ENCODE measurements at places on chromosomes 6 and 20.
A peak's percentile ranks its signal among the peaks of the same experiment; 100 is the strongest.

GRCh38 chr6:145213614-145214013 lies 521.7 kb downstream of the EPM2A start:
- no peak for DNase-seq

- no peak for DNase-seq
Measured at GRCh38 chr20:10453241-10453640, 18.1 kb downstream of the SLX4IP start.

- no peak for DNase-seq
Measured at GRCh38 chr20:48236000-48236970, 451.0 kb upstream of the SULF2 start.

GRCh38 chr20:32979201-32979998 lies 24.8 kb downstream of the SUN5 start:
- no peak for DNase-seq

GRCh38 chr6:12963567-12963966 lies 247.0 kb downstream of the PHACTR1 start:
- DNase-seq = no peak

DNA sequence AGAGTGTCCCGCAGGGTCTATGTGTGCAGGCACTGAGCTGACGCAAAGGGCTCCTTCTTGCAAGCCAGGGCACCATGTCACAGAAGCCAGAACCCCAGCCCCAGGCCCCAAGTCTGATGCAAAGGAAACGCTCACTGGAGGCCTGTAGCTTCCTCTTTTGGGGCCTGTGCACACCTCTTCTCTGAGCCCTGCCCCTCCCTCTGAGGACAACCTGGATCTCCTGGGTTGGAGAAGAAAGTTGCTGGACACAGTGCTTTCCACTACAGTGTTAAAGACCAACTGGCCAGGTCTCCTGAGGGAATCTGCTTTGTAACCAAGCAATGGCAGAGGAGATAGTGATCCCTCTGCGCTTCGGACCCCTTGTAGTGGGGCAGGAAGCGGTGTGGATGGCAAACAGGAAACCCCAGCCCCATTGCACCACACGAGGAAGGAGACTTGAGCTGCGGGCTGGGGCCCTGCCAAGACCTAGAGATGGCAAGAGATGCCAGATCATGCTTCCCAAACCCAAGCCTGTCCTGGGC lies 90.0 kb downstream of the PRND start:
- DNase-seq = no peak

DNA sequence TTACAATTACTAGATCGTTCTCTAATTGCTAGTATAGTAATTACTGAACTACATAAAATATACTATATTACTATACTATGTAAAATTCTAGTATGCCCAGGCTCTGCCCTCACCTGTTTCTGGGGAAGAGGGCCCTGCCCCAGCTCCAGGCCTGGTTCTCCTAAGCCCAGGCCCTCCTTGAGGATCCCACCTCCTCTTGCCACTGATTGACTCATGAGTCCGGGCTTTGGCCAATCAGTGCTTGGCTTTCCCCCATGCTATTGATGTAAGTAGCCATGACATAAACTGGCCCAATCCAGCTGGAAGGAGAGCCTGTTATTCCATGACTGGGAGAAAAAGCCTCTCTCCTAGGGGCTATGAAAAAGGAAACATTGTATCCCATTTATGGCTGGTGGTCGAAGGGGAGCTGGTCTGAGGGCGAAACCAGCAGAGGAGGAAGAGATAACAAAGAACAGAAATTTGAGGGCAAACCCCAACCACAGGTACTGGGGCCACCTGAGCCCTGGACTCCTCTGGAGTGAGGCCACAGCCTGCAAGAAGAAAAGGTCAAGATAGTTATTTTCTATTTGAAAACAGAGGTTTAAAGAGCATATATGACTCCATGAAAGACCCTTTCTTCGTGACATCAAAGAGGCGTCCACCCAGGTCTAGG lies 129.3 kb upstream of the CD93 start:
- DNase-seq = no peak

DNA sequence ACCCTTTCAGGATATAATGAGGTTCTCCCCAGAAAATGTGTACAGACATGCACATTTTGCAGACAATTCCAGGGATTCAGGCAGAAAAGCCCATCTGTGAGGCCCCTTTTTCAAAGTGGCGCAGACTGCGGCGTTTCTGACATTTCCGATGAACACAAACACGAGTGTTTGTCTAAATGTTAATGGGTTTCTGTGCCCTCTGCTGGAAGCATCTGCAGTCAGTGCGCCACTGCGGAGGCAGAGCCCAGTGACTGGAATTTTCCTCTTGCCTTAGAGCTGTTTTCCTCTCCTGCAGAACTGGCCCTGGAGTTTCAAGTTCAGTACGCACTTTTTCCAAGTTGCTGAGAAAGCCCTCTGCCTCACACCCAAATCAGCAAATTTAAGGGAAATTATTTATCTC lies 15.3 kb downstream of the ANKRD60 start:
- no peak for DNase-seq

DNA sequence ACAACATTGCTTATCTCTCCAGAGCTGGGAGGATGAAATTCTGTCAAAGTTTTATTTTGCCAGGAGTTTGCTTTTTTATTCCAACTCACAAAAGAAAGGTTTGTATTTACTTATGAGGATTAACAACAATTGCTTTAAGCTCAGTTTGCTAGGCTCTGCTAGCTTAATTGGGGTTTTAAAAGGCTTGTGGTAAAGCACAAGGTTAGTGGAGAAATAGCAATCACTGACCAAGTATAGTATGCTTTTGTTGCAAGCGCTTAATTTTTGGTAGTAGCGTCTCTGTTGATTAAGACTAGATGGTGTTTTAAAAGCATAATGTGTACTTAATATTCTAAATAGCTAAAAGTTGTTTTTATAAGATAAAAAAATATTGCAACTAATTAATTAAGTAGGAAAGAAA lies 45.7 kb downstream of the TINAG start:
- DNase-seq = no peak

DNA sequence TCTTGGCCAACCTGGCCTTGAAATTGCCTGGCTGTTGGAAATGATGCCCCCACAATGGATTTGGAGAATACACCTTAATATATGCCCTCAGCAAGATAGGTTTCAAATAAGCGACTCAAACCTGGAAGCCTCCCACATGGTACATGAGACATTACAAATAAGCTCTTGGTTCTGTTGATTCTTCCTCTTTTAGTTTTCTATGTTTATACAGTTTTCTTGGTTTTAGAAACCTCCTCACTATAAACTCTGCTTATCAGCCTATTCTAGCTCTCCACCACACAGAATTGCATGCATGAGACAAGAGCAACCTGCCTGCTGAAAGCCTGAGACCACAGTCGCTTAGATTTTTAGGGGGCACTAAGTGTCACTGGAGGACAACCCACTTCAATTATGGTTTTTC lies 108.8 kb upstream of the PREP start:
- no peak for DNase-seq

GRCh38 chr6:75882734-75883133 lies 133.7 kb downstream of the MYO6 start:
- no peak for DNase-seq

DNA sequence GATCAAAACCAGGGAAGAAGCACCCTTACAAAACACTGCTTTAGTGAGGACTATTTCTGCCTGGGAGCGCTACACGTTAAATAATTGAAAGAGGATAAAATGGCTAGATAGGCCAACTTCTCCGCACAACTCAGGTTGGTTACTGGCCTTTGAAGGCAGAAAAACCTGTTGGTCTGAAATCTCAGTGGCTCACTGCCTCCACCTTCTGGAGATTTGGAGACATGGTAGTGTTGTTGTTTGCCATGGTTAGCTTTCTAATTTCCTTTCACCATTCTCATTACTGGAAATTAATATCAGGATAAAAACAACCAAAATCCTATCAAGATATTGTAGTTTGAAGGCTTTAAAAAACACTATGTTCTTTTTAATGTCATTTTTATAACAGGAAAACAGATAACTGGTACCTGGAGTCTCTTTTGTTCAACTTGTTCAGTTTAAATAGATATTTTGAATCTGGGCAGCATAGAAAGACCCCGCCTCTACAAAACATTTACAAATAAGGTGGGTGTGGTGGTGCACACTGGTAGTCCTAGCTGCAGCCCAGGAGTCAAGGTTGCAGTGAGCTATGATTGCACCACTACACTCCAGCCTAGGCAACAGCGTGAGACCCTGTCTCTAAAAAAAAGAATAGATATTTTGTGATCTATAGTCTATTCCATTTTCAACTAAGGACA lies 27.5 kb upstream of the BCLAF1 start:
- peak; percentile 6 for DNase-seq

DNA sequence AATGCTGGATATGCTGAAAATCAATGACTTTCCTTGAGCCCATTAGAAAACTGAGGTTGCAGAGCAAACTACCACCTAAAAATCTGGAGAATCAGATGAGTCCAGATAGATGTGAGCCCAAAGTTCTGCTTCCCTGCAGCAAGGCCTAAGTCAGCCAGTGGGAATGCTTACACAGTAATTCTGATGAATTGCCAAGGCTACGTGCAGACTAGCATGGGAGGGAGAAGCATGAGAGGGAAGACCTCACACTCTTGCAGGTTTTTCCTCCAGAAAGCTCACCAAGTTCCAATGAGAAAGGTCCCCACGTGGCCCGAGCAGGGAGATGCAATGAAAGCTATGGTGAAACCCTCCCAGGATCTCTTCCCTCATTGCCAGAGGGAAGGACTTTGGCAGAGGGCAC lies 104.8 kb upstream of the SIRPA start:
- DNase-seq = no peak

GRCh38 chr20:39829661-39830060 lies 859.4 kb downstream of the MAFB start:
- DNase-seq = no peak

DNA sequence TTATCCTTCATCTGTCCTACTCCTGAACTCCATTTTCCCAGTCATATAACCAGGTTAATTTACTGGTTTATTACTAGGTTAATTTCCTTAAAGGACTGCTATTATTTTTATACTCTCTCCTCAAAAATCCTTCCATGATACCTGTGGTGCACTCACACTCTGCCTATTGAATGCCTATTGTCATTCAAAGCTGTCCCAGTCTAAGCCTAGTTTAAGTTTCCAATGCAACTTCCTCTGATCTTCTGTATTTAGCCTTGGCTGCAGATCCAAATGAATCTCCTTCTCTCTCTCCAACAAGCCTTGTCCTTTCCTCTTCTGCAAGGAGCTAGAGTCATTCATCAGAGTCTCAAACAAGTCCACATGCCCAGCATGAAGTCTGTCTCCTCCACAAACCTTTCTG lies 41.3 kb upstream of the ADGRF5 start:
- DNase-seq = no peak

- DNase-seq = no peak
Measured at GRCh38 chr20:61220626-61221325, 31.3 kb upstream of the CDH4 start.

DNA sequence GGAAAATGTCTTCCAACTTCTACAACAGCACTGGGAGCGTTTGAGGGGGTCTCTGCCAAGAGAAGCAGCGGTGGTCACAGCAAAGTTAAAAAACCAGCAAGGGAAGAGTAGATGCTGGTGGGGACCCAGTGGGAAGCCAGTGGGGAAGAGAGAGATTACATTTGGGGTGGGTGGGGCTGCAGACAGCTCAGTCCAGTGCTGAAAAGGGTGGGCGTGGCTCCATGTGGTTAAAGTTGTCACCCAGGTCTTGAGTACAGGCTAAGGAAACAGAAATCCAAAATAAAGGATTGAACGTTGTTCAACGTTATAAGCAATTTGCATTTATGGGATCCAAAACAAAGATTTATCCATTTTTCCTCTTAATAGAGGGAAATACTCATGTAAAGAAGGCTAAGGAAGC lies 106.3 kb upstream of the LY86 start:
- no peak for DNase-seq

DNA sequence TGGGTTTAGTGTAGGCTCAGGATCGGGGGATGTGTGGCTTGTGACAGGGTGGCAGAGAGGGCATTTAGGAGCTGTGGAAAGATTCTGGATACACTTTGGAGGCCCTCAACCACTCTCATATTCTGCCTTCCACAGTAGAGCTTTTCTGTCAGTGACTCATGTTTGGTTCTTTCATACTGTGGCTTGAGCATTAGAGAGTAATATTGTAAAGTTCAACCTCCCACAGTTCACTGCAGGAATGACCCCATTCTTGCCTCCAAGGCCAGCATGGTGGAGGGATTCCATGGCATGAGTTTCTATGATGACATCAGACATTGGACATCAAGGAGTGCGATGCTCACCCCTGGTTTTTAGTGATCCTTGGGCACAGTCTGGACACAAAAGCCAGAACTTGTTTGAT lies 50.9 kb downstream of the DTD1 start:
- DNase-seq = no peak

GRCh38 chr20:60219984-60220562 lies 261.9 kb downstream of the CDH26 start:
- no peak for DNase-seq

DNA sequence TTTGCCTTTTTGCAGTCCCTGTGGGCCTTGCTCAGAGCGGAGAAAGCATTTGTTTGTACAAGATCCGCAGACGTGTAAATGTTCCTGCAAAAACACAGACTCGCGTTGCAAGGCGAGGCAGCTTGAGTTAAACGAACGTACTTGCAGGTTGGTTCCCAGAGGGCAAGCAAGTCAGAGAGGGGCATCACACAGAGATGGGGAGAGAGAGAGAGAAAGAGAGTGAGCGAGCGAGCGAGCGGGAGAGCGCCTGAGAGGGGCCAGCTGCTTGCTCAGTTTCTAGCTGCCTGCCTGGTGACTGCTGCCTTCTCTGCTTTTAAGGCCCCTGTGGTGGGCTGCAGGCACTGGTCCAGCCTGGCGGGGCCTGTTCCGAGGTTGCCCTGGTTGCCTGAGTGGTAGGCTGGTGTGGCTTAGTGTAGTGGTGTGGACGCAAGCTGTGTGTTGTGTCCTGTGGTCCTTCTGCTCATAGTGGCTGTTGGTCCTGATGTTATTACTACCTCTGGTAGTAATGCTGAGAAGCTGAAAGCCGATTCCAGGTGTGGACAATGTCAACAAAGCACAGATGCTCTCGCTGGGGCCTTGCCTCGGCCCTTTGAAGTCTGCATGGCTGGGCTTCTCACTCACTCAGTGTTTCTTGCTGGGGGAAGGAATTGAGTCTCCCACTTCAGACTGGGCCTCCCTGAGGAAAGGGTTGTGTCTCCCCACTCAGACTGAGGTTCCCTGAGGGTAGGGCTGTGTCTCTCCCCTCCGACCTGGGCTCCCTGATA lies 12.1 kb downstream of the VEGFA start:
- no peak for DNase-seq

DNA sequence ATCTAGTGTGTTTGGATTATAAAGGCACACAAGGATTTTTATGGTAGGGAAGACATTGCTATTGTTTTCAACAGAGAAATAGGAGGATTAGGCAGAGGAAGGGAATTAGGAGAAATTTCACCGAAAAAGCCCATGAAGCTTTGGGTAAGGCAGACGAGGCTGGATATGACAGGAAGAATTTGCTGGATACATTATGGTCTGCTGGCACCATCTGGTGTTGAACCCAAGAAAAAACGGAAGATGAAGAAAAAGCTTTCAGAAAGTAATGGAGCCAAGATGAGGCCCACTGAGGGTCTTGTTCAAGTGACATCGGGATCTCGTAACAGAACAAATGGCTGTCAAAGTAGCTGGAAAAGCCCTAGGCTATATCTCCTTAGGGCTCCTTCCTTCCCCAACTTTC lies 56.5 kb downstream of the OR2J2 start:
- no peak for DNase-seq

- no peak for DNase-seq
Measured at GRCh38 chr6:75893776-75894152, 144.7 kb downstream of the MYO6 start.

GRCh38 chr20:39627765-39628164 lies 665.6 kb downstream of the DHX35 start:
- no peak for DNase-seq

- DNase-seq = no peak
Measured at GRCh38 chr6:12483712-12484111, 193.6 kb downstream of the EDN1 start.

- DNase-seq = no peak
Measured at GRCh38 chr20:63054103-63054474, 47.3 kb upstream of the BHLHE23 start.

Data from stimulated activated CD8-positive, alpha-beta memory T cell treated with anti-CD3 and anti-CD28 coated beads, Interleukin-7, amount 100 ng/mL, for 1 hour (primary cell).